ENCODE measurements at places on chromosomes 3 and 15.
A peak's percentile ranks its signal among the peaks of the same experiment; 100 is the strongest.

GRCh38 chr3:111846039-111846438 lies 13.0 kb upstream of the PHLDB2 start:
- DNase-seq = no peak

DNA sequence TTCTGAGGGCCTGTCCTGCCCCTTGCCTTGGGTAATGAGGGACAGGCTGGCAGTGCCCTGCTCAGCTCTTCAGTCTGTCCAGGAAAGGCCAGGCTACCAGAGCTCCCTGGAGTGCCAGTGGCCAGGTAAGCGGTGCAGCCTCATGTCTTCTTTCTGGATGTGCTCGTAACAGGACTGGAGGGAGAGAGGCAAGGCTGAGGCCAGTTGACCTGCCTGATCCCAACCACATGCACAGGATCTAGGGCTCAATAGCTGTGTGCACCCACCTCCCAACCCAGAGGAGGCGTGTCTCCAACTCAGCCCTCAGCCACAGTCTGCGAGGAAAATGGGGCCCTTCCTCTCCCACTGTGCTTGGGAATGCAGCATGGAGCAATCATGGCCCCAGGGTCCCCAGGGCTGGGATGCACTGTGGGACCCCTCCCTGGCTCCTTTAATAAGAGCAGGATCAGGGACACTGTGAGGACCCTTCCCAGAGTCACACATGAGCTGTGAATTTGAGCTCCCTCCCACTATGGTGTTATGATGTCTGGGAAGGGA lies 22.5 kb downstream of the ALS2CL start:
- DNase-seq = no peak

DNA sequence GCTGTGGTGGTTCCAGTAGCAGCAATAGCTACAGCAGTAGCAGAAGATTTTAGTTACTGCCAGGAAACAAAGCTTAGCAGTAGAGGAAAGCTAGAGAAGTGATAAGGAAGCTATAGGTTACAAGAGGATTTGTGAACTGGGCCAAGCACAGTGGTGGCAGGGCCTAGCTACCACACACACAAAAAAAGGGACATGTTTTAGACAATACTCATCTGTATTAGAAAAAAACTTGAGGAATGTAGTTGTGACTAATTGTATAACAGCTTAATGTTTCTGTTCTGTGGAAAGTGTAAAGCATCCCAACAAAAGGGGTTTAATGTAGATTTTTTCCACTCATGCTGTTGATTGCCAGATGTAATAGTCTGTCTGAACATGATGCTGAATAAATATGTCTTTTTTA lies 29.9 kb upstream of the PFN2 start:
- DNase-seq = no peak

DNA sequence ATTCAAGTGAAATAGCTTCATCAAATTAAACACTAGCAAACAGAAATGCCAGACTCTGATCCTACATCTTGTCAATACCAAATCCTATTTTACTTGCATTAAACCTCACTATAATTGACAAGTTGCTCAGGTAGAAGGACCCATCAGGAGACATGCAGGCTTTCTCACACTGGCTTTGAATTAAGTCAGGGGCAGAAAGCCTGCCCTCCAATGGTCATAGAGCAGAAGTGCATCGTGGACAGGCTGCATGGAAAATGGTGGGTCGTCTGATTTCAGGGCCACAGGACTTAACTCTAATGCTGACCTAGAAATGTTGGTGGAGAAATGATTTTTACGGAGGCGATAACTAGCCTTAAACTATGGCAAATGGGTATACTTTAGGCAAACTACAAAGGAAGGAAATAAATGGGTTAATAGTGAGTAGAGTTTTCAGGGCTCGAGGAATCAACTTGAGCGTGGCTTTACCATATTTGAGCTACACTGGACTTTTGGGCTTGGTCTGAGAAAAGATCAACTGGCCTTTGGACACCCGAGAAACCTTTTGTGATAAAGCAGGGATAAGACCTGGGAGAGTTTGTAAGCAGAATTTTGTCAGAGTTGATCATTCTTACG lies 283.9 kb downstream of the GRM7 start:
- DNase-seq = no peak

- DNase-seq = no peak
Measured at GRCh38 chr15:41231422-41232226, 556 bp downstream of the CHP1 start.

DNA sequence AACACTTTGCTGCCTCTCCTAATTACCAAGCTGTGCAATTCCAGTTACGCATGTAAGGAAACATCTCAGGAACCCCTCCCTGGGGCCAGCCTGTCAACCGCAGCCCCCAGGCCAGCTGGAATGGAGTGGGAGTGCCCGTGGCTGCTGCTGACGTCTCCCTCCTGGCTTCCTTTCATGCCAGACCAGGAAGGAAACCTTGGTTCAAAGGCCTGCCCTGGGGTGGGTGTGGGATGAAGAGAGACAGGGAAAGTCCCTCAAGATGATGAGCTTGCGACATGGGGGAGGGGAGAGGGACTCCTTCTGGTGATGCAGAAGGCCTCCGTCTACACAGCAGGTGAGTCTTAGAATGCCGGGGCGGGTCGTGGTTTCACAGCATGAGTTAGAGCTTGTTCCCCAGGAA lies 11.4 kb upstream of the CYP11A1 start:
- DNase-seq = peak; percentile 77

DNA sequence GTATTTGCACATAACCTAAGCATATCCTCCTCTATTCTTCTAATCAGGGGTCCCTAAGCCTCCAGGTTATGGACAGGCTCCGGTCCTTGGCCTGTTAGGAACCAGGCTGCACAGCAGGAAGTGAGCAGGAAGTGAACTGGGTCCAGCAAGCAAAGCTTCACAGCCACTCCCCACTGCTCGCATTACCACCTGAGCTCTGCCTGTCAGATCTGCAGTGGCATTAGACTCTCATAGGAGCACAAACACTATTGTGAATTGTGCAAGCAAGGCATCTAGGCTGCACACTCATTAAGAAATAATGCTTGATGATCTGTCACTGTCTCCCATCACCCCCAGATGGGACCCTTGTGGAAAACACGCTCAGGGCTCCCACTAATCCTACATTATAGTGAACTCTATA lies 9.8 kb downstream of the MSL2 start:
- DNase-seq = no peak

DNA sequence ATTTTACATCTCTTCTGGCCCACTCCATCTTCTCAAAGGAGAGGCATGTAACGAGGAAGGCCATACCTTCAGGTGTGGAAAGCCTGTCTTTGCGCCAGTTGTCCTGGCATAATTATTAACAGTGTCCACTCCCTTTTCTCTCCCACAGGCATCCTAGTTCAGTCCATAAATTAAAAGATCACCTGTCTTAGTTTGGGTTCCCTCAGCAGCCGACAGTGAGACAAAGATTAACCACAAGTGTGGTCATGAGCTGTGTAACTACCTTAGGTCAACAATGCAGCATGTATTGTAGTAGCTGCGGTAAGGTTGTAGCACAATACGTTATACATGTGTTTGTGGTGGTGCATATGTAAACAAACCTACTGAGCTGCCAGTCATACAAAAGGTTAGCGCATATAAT lies 103.3 kb upstream of the GALNT15 start:
- no peak for DNase-seq

DNA sequence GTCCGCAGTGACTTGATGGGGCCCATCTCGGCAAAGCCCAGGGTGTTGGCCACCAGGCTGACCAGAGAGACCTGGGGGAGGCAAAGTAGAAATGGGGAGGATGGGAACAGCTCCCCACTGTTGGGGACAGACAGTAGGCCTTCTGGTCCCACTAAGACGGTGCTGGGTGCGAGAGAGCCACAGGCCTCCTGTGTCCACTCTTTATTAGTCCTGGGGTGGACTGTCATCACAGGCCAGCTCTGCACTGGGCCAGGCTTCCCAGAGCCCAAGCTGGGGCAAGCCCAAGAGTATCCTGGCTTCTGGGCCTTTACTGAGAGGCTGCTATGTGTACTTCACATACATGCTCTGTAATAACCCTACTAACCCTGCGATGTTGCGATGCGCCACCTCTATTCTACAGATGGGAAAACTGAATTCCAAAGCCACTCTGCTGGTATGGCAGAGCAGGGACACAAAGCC lies 66.4 kb downstream of the EXOG start:
- no peak for DNase-seq

DNA sequence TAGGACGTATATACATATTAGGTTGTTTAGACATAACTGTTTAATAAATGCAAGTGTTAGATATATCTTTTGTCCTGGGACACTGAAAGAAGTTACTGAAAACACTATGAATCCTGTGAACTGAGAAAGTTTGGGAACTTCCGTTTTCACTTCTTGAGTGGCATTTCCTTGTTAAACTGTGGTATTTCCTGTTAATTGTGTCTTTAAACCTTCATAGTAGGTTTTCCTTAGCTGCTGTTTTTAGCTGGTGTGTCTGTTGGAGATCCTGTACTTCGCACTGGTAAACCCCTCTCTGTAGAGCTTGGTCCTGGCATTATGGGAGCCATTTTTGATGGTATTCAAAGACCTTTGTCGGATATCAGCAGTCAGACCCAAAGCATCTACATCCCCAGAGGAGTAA lies 37.1 kb downstream of the ATP6V1A start:
- no peak for DNase-seq

DNA sequence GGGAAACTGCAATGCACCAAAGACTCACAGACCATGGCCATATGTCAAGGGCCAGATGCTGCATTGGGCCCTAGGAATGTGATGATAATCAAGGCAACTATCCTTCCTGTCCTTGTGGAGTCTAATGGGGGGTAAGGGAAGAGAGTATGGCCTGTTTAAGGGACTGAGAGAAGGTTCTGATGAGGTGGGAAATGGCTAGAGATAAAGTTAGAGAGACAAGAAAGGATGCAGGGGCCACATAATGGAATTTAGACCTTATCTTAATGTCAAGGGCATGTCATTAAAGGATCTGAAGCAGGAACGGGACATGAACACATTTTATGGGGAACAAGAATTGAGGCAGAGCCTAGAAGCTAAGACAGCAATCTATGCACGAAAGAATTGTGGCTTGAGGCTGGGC lies 30.0 kb upstream of the ABHD17C start:
- no peak for DNase-seq

DNA sequence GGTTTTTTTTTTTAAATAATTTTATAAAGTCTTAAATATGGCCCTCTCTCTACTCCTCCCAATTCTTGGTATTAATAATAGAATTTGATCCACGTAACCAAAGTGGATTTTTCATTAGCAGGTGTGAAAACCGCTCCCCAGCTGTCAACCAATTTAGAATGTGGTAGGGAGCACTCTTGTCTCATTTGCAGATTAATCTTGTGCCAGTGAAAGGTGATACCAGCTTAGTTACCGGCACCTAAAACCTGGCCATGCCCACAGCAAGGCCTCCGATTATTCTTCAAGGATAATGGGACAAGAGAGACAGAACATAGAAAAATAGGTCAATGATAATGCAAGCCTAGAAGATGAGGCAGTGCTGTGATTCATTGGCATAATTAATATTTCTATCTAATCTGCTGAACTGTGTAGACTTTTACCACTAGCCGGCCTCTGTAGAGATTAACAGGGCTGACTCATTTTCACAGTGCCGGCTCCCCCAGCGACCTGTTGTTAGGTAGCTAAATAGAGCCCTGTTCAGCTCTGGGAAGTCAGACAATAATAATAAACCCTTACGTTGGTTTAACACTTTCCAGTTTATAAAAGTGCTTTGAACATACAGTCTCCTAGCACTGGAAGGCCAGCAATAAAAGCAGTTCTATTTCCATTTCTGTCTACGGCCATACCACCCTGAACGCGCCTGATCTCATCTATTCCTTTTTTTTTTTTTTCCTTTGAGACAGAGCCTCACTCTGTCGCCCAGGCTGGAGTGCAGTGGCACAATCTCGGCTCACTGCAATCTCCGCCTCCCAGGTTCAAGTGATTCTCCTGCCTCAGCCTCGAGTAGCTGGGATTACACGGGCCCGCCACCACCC lies 102.9 kb downstream of the SHQ1 start:
- no peak for DNase-seq

DNA sequence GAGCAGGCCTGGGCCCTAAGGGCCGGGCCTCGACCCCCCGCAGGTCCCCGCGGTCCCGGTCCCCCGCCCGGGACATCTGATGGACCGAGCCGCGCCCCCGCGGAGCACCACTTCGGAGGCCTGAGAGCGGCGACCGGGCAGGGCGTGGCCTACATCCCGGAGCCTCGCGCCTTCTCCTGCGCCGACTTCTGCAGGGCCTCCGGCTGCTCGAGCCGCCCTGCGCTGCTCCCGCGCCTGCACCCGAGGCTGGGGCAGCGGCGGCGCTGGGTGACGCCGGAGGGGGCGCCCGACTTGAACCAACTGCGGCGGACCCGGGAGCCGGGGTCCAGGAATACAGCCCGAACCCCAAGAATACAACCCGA lies 14.9 kb upstream of the GP9 start:
- DNase-seq = no peak

DNA sequence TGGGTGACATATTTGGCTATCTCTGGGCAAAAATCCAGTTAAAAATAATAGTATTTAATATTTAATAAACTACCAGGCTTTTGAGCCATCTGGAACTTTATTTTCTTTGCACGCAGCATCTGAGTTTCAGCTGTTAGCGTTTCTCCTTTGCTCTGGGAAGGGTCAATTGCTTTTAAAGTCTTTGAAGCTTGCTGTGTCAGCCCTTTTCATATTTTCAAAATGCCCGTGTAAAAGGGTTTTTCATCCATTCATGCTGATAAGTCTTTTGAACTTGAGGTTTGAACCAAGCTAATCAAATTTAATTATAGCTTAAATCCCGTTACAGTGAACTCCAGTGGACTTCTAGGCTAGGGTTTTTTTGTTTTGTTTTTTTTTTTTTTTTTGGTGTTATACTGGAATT lies 79.1 kb downstream of the SLC25A26 start:
- DNase-seq = no peak

DNA sequence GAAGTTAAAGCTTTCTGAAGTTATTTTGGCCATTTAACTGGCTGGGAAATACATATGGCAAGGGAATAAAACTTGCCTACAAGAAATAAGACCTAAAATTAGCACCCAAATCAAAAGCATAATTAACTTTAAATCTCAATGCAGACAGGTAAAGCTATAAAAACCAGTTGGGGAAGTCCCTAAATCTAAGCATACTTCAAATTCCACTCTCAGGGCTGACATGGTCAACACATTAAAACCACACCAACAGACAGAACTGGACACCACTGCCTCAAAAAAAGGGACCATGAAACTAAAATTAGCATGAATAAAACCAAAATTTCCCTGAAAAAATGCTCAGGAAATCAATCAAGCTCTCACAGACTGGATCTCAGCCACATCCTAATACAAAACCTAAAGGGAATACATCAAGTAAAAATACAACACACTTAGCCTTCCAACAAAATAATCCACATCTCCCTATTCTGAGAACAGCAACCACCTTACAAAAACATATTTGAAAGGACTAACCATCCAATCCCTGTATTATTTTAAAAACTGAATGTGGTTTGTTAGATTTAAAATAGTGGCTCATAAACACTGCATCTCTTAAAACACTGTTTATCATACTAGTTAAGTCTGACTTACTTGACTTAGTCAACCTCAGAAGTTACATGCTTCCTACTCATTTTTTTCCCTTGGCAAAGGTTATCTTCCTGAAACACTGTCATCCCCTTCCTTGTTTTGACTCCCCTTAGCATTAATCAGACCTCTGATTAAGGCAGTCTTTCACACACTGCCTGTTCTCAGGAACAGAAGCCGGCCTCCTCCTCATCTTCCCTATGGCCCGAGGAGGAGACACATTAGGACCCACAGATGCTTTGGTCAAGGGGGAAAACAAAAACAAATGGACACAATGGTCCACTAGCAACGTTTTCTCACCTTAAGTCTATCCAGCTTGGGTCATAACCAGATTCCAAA lies 8.3 kb downstream of the TRA2B start:
- no peak for DNase-seq

- DNase-seq = no peak
Measured at GRCh38 chr3:52432691-52433141, 12.2 kb downstream of the SEMA3G start.

- no peak for DNase-seq
Measured at GRCh38 chr3:113560271-113560670, 27.9 kb downstream of the SIDT1 start.

GRCh38 chr3:123449997-123450604 lies 1.2 kb upstream of the ADCY5 start:
- DNase-seq = no peak

Data from stimulated activated CD4-positive, alpha-beta T cell treated with anti-CD3 and anti-CD28 coated beads, TNF-alpha, amount 100 ng/mL, for 48 hours (primary cell).